ENCODE measurements at places on chromosomes 16 and 17.

DNA sequence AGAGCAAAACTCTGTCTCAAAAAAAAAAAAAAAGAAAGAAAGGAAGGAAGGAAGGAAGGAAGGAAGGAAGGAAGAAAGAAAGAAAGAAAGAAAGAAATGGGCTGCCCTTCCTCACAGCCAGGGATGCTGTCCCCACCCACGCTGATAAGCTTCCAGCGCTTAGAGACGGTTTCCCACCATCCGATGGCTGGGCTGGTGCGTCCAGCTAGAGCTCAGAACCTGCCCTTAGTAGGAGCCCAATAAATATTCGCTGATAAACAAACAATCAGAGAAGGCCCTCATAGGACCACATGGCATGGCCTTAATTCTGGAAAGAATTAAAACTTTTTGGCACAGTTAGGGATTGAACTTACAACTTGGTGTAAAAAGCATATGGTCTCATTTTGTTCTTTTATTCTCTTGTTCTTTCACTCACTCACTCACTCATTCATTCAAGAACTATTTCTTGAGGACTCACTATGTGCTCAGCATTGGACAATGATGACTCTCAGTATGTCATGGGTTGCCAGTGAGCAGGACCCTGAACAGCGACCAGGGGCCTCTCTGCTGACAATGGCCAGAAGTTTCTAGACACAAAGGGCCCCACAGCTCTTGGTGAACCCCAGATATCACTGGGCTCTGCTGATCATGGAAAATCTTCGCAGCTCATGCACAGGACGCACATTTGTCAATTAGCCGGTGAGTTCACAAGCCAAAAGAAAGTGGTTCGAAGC is 32.5 kb upstream of the TNRC6C start:
- DNase-seq: no peak

DNA sequence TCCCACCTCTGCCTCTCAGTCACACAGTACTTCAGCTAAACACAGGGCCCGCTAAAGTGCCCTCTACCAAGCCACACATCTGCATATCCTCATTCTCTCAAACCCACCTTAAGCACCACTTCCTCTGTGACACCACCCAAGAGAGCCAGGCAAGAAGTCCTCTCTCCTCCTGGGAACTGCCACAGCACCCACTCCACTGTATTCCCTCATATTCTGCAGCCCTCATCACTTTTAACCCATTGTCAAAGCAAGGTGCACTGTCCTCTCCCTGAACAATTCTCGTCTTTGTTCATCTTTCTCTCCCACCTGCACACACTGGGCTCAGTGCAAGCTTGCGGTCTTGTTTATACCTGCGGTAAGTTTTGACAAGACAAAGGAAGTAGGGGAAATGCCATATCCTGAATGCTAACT is 13.6 kb downstream of the CHD9 start:
- DNase-seq: peak; percentile 83

DNA sequence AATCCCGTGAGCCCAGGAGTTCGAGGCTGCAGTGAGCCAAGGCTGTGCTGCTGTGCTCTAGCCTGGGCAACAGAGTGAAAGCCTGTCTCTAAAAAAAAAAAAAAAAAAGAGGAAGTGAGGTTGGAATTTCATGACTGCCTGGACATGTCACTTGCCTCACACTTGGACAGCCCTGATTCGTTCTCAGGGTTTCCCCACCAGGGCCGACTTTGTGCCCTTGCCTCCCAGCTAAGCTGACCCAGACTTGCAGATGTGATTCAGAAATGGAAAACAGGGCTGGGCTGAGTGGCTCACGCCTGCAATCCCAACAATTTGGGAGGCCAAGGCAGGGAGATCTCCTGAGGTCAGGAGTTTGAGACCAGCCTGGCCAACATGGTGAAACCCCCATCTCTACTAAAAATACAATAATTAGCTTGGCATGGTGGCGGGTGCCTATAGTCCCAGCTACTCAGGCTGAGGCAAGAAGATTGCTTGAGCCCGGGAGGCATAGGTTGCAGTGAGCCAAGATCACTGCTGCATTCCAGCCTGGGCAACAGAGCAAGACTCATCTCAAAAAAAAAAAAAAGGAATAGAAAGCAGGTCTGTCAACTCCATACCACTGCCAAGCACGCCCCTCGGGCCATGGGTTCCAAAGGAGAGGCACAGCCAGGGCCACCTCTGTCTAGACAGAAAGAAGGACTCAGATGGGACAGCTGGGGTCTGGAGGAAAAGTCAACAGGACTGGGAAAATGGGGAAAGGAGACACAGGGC is 46.9 kb downstream of the SOCS1 start:
- no peak for DNase-seq

DNA sequence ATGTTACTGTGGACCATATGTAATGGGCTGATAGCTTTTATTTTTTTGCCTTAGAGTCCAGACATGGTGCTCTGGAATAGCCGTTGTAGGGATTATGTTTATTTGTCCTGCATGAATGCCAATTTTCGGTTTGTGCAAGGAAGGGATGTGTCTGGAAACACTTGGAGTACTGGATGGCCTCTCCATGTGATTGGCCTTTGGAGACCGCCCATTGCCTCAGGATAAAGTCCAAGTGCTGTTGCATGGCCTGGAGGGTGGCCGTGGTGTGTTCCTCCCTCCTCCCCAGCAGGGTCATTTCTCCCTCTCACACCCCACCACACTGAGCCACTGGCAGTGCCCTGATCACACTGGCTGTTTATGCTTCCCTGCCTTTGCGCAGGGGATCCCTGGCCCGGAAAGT is 93.9 kb downstream of the MSI2 start:
- no peak for DNase-seq

DNA sequence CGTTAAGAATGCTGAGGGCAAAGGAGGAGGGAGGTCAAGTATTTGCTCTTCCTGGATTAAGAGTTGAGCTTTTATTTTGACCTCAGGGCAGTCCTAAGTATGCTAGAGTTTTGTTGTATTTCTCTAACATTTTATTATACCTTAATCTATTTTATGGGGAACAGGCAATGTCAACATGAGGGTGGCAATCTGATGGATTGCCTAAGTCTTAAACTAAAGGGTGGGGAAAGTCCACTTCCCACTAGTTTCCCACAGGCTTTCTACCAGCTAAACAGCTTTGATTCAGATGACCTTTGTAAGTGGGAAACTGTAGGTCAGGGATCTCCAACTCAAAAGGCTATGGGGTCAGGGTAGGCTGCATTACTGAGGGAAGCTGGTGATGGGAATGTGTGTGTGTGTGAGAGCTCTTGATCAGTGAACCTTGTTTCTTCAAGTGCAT is 24.9 kb downstream of the HSD17B2 start:
- no peak for DNase-seq

GRCh38 chr17:70912716-70913485 is 743.6 kb downstream of the KCNJ2 start:
- DNase-seq: no peak

DNA sequence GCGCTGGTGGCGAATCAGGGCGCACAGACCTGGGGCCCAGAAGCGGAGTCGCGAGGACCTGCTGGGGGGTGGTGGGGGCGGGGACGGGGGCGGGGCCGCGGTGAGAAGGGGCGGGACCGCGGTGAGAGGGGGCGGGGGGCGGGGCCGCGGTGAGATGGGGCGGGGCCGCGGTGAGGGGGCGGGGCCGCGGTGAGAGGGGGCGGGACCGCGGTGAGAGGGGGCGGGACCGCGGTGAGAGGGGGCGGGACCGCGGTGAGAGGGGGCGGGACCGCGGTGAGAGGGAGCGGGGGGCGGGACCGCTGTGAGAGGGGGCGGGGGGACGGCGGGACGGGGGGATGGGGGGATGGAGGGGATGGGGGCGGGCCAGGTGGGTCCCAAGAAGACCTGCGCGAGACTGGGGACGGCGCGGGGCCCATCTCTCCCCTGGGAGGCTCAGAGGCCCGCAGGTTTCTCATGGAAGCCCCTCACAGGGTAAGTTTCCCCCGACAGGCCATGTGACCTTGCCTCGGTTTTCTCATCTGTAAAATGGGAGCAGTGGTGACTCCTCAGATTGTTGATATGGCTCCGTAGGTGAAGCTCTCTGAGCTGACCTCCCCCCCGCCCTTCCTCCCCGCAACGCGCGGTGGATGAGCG is 28.6 kb upstream of the DBNDD1 start:
- DNase-seq: no peak

- peak; percentile 96 for DNase-seq
Measured at GRCh38 chr17:3710951-3711383, 12.7 kb upstream of the HASPIN start.

DNA sequence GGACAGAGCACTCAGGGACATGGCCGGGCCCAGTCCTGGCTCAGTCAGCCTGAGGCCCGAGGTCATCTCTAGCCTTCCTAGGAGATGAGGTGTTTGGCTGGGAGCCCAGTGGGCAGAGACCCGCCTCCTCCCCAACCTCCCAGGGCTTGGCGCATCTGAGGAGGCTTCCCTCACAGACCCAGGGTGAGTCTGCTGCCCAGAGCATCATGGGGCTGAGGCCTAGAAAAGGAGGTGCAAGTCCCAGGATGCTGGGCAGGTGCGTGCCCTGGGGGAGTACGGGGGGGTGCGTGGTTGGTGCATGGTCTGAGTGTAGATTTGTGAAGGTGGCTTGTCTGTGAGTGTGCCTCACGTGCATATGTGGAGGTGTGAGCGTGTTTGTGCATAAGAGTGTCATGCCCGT is 4.7 kb downstream of the PDE6G start:
- DNase-seq: no peak

- DNase-seq: no peak
Measured at GRCh38 chr16:30377050-30377811, 2.6 kb downstream of the MYL11 start.

GRCh38 chr17:30920282-30920681 is 1.5 kb upstream of the ADAP2 start:
- DNase-seq: no peak

- DNase-seq: no peak
Measured at GRCh38 chr17:7883781-7884386, 4.7 kb upstream of the CHD3 start.

GRCh38 chr16:86354641-86355513 is 155.4 kb upstream of the FOXF1 start:
- DNase-seq: no peak

- DNase-seq: no peak
Measured at GRCh38 chr17:9334536-9335446, 240.8 kb downstream of the STX8 start.

GRCh38 chr17:1362964-1363363 is 37.1 kb downstream of the YWHAE start:
- peak; percentile 33 for DNase-seq

- no peak for DNase-seq
Measured at GRCh38 chr16:55116165-55116920, 185.7 kb downstream of the IRX5 start.

DNA sequence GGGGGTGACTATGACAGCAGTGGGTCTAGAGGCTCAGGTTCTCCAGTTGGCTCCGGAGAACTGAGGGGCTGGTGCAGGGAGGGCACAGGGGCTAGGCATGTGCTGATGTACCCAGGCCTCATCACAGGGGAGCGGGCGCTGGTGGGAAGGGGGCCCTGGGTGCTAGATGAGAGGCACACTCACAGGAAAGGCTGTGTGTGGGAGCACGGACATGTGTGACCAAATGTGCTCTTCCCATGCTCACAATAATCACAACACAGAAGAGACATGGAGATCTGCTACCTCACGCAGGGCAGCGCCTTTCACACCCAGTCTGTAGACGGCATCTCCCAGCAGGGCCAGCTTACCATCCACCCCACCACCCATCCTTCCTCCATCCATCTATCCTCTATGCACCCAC is 17.4 kb upstream of the RASD1 start:
- no peak for DNase-seq

GRCh38 chr16:22624800-22625533 is 114.3 kb downstream of the NPIPB5 start:
- DNase-seq: no peak

- DNase-seq: no peak
Measured at GRCh38 chr17:42843358-42843934, 934 bp upstream of the AOC2 start.

- no peak for DNase-seq
Measured at GRCh38 chr17:17036524-17036998, 5.7 kb upstream of the MPRIP start.

DNA sequence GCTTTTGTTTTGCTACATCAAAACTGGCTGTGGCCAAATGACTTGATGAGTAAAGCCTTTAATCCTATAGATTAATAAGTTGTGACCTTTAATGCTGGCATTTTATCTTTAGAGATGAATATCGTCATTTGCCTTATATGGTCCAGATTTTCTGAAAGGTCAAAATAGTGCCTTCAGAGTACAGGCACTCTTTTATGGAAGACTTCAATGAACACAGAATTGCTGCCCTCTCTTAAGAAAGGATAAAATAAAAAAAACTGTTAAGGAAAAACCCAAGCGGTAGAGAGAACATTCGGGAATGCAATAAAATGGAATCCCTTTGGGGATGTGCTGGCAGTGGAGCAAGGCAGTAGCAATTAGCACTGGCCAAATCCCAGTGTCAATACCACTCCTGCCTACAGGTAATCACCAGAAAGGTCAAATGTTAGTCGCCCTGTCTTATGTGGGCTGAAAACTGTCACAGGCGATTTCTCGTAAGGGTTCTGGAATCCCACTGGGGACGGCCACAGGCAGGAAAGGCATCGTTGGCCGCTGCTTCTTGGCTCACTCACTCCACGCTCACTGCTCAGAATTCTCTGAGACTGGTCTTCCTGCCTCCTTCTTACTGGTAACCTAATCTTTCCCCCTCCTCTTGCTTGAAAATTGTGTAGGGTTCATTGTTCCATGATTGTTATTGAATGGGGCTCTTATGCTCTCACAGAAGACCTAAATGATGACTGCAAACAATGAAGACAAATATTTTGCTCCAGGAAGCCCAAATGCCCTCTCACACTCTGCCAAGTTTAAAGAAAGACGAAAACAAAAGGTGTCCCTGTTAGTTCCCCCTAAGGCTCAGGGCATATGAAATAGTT is 45.4 kb upstream of the HSBP1 start:
- no peak for DNase-seq

DNA sequence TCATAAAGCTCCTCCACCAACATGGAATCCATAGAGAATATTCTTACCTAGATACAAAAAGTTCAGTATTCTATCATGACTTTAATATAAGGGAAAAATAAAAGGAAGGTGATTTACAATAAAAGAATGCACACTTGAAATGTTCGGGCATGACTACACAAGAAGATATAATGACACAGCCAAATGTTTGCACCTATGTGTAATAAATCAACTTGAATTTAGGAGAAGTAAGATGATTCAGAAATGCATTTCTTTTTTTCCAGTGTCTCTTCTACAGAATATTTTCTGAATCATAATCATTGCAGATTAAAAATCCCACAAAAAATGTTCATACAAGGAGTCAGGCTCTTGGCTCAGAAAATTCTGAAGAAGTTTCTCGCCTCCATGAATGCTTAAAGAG is 404.0 kb upstream of the HSBP1 start:
- DNase-seq: no peak

GRCh38 chr16:11009027-11009755 is 64.8 kb downstream of the CLEC16A start:
- no peak for DNase-seq

- DNase-seq: no peak
Measured at GRCh38 chr17:32297424-32297823, 31.8 kb downstream of the RHBDL3 start.

GRCh38 chr16:54890381-54890780 is 40.3 kb upstream of the IRX5 start:
- no peak for DNase-seq

GRCh38 chr17:65442250-65442649 is 119.2 kb downstream of the AXIN2 start:
- DNase-seq: no peak

Measured in MM.1S (cell line).